ENCODE measurements at places on chromosomes 1 and 21.

DNA sequence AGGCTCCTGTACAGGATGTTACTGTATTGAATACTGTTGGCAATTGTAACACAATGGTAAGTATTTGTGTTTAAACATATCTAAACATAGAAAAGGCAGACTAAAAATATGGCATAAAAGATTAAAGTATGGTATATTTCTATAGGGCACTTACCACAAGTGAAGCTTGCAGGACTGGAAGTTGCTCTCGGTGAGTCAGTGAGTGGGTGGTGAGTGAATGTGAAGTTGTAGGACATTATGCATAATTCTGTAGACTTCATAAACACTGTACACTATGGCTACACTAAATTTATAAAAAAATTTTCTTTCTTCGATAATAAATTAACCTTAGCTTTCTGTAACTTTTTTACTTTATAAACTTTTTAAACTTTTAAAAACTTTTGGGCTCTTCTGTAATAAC, 13.7 kb upstream of the TRIM62 start:
- DNase-seq: no peak

DNA sequence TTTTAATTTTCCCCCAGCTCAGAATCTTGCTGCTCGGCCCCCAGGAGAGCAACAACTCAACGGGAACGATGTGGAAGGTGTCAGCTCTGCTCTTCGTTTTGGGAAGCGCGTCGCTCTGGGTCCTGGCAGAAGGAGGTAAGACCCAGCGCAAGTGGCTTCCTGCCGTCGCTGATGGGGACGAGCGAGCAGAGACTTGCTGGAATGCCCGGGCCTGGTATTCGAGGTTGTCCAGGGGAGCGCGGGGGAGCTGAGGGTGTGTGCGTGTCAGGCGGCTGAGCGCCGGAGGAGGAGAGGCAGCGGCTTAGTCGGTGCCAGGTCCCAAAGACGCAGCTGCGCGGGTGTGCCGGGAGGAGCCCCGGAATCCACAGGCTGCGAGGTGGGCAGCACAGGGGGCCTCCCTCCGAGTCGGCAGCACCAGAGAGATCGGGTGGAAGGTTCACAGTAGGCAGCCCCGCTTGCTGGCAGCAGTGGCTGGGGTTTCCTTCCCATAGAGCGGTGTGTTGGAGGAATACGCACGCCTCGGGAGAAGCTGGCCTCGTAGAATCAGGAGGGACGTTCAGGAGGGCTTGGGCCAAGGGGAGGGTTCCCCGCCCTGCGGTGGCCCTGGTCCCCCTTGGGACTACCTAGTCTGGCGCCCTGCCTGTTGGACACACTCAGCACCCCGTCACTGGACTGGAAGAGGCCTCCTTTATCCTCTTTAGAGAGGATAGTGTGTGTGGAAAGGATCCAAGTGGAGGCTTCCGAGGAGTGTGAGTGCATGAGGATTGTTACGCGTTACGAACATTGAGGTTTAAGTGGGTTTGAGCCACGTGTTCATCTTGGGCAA, 547 bp downstream of the PDPN start:
- DNase-seq: no peak

- no peak for DNase-seq
These were observed 9.5 kb downstream of the MR1 start for GRCh38 chr1:181043025-181043888.

DNA sequence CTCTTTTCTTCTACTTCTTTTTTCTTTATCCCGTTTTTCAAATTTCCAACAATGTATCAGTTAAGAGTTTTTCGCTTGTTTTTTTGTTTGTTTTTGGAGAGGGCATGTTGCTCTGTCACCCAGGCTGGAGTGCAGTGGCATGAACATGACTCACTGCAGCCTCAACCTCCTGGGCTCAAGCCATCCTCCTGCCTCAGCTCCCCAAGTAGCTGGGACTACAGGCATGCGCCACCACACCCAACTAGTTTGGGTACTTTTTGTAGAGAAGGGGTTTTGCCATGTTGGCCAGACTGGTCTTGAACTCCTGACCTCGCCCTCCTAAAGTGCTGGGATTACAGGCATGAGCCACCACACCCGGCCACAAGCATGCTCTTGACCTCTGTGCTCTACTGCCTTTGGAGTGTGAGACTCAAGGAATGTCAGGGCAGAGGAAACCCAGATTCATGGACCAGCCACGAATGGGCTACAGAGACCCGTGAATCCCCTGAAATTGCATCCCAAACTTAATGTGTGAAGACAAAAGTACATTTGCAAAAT, 65.1 kb upstream of the HSD17B7 start:
- no peak for DNase-seq

DNA sequence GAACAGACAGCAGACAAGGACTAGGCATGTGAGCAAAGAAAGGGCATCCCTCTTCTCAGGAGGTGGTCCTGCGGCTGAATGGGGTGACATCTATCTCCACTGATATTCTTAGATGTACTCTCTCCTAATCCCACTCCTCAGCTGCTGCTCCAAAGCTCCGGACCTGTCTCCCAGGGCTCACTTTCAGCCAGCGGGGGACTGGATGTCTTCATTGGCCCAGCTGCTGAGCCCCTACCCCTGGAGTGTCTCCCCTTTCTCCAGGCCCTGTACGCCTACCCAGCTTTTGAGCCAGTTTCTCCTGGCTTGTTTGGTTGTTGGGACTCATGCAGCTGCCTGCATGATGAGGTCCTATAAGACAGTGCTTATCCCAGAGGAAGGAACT, 28.8 kb upstream of the CSF1 start:
- no peak for DNase-seq

GRCh38 chr1:178818416-178818815, 52.5 kb downstream of the ANGPTL1 start:
- DNase-seq: no peak

DNA sequence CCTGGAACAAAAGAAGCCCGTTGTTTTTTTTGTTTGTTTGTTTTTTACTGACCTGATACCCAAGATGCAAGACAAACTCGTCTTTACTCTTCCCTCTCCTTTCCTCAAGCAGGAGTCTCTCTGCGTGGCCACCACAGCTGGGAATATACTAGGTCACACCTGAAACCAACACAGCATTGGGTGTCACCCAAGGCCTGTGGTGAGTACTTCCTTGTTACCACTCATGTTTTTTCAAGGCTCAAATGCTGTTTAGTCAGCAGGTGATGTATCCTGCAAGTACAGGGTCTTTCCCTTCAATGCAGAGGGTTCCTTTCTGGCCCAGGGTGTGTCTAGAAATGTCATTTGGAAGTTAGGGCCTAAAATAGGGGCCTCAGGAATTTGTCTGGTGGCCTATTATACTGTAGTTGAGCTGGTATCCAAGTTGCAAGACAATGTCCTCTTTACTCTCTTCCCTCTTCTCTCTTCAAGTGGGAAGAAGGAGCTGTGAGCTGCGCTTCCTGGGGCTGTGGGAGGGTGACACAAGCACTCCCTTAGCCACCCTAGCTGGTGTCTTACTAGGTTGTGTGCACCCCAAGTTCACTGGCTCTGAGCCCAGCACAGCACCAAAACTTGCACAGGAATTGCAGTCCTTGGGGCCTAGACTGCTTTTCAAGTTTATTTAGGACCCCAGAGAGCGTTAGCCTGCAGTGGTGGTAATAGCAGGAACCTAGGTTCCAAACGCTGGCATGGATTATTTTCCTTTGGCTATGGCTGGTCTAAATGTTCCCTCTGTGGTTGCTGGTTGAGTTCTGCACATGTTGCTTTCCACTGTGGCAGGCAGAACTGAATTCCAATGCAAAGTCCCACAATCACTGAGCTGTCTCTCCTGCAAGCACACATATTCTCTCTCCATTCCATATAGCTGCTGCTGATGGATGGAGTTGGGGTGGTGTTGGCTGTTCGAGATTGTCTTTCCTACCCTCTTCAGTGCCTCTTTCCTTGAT, 91.4 kb upstream of the LYPLAL1 start:
- no peak for DNase-seq

DNA sequence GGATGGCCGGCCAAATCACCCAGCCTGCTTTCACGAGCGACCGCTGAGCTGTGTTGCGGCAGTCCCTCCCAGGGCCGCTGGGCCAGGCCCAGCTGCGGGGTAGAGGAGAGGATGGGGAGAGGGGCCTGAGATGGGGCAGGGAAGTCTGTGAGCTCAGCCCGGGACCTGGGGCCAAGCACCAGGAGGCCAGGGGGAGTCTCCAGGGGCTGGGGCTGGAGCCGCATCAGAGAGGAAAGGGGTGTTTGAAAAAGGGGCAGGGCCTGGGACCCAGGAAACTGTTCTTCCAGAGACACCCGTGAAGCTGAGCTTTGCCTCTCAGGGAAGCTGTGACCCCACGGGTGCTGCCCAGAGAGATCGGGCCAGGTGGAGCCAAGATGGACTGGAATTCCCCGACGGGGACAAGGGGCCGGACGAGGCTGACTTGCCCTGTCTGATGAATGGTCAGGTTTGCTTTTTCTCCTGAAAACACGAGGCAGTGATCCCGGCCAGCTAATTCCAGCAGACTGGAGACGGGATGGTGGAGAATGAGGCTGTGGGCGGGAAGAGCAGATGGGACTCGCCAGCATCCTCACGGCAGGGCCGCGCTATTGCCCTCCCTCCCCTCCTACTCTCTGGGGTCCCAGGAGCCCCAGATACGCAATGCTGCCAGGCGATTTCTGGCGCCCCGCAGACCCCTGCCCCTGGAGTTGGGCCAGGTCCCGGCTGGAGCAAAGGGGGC, 40.3 kb upstream of the COL18A1 start:
- DNase-seq: no peak

- no peak for DNase-seq
These were observed 40.6 kb downstream of the SELL start for GRCh38 chr1:169670836-169671235.

- DNase-seq: peak; percentile 14
These were observed 1.4 kb downstream of the TIPRL start for GRCh38 chr1:168180148-168180524.

DNA sequence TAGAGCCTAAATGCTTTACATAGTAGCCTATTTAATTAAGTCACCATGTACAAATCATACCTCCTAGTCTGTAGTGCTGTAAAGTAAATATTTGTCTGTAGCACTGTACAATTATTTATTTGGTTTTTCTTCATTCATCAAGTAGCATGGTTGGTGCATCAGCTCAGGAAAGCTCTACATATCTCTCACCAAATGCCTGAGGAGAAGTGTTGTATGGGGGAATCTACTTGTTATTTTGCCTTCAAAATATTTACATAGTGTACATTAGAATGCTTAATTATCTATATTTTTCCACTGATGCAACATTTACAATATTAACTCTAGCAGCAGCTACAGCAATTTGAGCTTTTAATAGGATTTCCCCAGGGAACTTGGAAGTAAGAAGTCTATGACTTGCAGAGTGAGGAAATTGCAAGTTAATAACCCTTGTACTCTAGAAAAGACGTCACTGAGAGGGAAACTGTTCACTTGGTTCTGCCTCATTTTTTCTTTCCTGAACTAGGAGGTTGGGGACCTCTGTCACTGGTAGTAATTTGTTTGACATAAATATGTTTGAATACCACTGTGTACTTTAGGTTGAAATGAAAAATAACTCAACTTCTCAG, 207.4 kb downstream of the PDE4B start:
- DNase-seq: no peak

GRCh38 chr1:2148691-2149090, 45.9 kb downstream of the FAAP20 start:
- DNase-seq: peak; percentile 79

DNA sequence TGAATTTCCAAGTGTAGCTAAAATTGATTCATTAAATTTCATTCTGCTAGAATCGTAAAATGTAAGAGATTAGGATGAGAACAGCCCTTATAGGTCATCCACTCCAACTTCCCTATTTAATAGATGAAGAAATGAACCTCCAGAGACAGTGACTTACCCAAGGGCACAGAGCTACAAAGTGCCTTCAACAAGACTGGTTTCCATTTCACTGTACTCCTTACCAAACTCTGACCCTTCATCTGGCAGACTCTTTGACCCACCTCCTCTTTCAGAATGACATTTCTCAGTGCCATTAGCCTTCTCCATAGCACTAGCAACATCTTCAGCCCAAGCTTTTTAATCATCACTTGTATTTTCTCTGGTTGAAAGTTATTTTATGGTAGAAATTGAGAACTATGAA, 161.3 kb downstream of the NEK7 start:
- DNase-seq: no peak

DNA sequence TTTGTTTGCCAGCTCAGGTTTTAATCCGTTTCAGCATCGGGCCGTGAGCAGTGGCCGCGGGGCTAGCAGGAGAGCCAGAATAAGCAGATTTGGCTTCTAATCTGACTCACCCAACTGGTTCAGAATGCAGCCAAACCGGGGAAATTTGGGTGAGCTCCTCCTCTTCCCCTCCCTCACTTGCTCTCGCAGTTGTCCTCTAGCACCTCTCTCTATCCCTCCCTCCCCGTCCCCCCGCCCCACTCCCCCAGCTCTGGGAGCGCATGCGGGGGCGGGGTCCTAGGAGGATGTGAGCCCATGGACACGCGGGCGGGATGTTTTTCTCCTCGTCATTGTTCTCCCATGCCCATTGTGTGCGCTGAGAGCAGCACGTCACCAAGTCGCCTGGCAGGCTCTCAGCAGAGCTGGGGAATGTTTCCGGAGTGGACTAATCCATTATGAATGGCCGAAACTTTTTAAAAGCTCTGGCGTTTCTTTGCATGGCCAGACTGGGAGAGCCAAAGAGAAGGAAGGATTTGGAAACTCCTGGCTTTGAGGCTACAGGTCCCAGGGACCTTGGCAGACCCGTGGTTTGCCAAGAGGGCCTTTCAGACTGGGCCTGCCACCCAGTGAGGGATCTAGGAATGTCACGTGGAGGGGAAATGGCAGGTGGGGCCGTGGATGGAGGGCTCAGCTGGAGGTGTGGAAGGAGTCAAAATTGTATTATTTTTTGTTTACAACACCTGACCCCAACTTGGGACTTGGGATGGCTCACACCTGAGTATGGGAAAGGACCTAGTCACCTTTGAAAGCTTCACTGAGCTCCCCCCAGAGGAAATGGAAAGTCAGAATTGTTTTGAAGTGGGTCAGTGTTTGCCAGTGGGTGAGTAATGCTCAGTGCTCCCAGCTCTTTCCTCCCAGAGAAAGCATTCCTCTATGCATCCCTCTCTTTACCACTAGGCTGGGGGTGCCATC, 39.2 kb downstream of the CDK18 start:
- no peak for DNase-seq

DNA sequence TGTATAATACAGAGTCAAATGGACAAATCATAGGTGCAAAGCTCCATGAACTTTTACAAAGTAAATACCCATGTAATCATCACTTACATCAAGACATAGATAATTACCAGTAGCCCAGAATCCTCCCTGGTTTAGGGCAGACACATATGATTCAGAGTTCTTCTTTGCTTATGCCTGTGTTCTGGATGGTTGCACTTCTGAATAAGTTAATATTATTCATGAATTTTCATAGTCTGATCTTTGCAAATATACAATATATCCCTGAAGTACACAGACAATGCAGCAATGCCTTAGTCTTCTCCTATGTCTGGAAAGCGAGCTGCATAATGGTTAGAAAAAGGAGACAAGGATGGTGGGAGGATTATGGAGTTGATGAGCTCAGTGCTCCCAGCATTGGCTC, 122.4 kb upstream of the PLXNA2 start:
- DNase-seq: no peak

- no peak for DNase-seq
These were observed 42.2 kb upstream of the DPT start for GRCh38 chr1:168771104-168771630.

DNA sequence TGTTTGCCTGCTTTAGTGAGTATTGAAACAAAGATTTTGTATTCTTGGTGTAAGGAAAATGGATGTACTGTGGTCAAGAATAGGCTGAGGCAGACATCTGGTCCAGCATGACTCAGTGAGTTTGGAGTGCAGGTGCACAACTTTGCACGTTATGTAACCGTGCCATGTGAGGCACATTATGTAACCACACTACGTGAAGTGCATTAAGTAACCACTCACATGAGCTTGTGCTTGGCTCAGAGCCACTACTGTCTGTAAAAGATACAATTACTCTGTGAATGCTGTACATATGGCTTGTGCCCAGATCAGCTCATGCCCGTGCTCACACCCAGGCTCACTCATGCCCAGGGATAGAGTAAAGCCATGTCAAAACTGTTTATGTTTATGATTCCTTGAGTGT, 216.8 kb downstream of the CTH start:
- no peak for DNase-seq
